ENCODE measurements at places on chromosomes 1 and 21. TPM values are rescaled to one million over a fixed set of nuclear protein-coding genes. Genes with fewer than 3 reads are reported as not detected.

TACSTD2 gene
- total RNA-seq: not detected

SLC45A3 gene
- not detected for total RNA-seq

CD5L gene
- not detected for total RNA-seq

MIS18A gene
- total RNA-seq: 14.0 TPM

C1orf94 gene
- not detected for total RNA-seq

PFKFB2 gene
- total RNA-seq: 4.7 TPM

COL6A1 gene
- total RNA-seq: 0.43 TPM

ATP6V1G3 gene
- 0.35 TPM for total RNA-seq

VWA5B1 gene
- total RNA-seq: 0.05 TPM

TP53BP2 gene
- 32.3 TPM for total RNA-seq

CD34 gene
- not detected for total RNA-seq

CFHR4 gene
- not detected for total RNA-seq

LRRC3 gene
- 4.2 TPM for total RNA-seq

AADACL3 gene
- total RNA-seq: not detected

NUF2 gene
- 43.2 TPM for total RNA-seq

FGGY gene
- 5.0 TPM for total RNA-seq

SLC16A4 gene
- 0.39 TPM for total RNA-seq

RSPH1 gene
- not detected for total RNA-seq

SPRR5 gene
- not detected for total RNA-seq

AMY1A gene
- not detected for total RNA-seq

CD1B gene
- not detected for total RNA-seq

TMEM200B gene
- total RNA-seq: 0.10 TPM

C1orf141 gene
- total RNA-seq: not detected

MTMR11 gene
- 7.2 TPM for total RNA-seq

C8B gene
- total RNA-seq: not detected

IVL gene
- total RNA-seq: not detected
